ENCODE measurements at places on chromosomes 7 and 10.

GRCh38 chr7:137895301-137896221 is 48.8 kb upstream of the DGKI start:
- no peak for DNase-seq

- no peak for DNase-seq
Measured at GRCh38 chr10:62384447-62385081, 10.4 kb downstream of the ZNF365 start.

- DNase-seq: no peak
Measured at GRCh38 chr10:95414844-95415485, 124.2 kb upstream of the PDLIM1 start.

GRCh38 chr7:55110282-55110992 is 91.6 kb downstream of the EGFR start:
- no peak for DNase-seq

DNA sequence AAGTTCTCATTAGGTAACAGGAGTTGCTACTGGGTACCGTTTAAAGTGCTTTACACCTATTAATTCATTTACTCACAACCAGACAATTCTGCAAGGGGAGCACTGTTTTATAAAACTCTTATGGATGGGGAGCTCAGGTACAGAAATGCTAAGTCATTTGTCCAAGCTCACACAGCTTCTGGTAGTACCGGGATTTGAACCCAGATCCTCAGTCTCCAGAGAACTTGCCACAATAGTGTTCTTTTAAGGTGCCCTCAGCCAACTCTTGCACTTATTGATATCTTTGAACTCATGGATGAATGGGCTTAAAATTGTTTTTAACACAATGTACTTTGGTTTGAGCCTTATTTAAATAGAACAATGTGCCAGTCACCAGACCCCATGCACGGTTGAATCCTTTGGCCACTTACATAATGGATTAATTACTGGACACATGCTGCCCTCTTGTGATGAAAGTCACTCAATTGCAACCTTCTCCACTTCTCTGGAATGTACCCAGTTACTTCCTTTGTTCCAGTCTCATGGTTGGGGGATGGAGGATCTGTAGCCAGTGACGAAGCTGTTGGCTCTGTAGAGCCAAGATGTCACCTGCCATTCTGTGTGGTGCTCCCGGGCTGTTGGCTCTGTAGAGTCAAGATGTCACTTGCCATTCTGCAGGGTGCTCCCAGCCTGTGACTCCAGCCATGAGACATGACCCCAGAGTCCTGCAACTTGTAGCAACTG is 65.6 kb downstream of the NOD1 start:
- no peak for DNase-seq

GRCh38 chr10:34580643-34581042 is 234.5 kb downstream of the PARD3 start:
- no peak for DNase-seq

DNA sequence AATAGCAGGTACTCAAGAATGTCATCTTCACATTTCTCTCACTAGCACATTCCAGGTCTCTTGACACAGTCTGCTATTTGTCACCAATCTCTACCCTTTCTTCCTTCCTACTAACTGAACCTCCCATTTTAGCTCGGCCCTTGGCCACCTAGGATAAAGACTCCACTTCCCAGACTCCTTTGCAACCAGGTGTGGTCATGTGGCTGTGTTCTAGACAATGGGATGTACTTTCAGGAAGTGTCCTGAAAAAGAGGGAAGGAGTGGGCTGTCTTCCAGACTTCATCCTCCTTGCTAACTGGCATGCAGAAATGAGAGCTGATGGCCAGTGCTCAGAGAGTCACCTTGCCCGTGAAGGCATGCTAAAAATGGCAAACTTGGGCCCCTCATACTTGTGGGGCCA is 139.2 kb downstream of the AMPH start:
- DNase-seq: no peak

DNA sequence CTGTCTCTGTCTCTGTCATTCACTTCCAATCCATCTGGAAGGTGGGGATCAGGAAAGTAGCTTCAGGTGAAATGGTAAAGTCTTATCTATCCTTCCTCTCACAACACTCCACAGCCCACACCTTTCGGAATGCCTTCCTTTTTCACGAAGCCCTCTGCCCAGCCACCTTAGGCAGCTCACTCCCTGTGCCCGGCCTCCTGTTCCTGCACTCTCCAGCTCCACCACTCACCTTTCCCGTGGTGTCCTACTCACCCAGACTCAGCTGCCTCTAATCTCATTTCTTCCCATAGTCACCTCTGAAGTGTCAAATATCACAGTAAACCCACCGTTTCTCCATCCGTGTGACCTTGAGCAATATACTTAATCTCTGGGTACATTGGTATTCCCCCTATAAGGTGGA is 100.9 kb upstream of the C7orf33 start:
- DNase-seq: no peak

- no peak for DNase-seq
Measured at GRCh38 chr10:125283191-125283835, 123.0 kb upstream of the CTBP2 start.

DNA sequence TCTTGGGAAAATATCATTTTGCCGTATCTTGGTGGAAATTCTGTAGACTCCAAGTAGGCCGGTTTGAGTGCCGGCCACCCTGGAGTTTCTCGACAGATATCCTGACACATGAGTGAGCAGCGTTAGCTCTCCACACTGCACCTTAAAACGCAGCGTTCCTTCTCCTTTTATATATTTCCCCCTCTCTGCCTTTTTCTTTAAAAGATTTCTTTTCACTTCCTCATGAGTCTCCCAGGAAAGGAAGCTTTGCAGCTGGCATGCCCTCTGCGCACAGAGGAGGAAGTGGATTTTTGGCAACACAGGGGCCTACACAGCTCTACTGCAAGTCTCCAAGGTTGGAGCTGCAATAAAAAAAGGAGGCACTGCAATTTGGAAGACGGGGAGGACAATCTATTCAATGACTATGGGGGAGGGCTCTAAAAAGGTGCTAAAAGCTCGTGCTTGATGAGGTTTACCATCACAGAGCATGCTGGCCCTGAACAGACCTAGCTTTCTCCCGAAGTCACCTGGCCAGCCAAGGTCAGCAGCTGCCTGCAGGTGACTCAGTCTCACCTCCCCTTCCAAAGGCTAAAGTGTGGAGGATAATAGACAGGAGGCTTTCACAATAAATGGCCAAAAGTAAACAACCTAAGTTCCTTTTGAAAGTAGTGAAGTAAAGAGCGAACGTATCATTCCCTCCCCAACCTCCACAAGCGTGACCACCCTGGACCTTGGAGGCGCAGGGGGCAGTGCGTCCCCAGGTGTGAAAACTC is 252.8 kb downstream of the ZMYND11 start:
- no peak for DNase-seq

DNA sequence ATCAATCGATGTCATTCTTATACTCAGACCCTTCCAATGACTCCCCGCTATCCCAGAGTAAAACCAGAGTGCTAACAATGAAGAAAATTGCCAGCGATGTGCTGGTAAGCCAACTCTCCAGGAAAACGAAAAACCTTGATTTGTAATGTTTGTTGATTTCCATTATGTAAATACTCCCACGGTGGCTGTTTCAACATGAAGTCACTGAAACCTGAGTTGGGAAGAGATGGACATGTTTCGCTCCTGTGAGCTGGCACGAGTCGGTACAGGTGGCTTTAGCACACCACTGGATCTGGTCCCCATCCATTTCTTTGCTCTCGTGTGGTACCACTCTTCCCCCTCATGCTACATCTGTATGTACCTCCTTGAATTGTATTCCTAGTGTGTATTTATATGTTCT is 52.9 kb downstream of the AP3M1 start:
- DNase-seq: no peak
